Hematopoietic multipotent progenitor cell treated with erythropoietin and hydrocortisone succinate and interleukin-3 and kit ligand, for 4 days (in vitro differentiated cells): ENCODE measurements at places on chromosomes 2 and 18.

GRCh38 chr2:100812116-100812515 is 7.8 kb upstream of the NPAS2 start:
- DNase-seq = no peak

DNA sequence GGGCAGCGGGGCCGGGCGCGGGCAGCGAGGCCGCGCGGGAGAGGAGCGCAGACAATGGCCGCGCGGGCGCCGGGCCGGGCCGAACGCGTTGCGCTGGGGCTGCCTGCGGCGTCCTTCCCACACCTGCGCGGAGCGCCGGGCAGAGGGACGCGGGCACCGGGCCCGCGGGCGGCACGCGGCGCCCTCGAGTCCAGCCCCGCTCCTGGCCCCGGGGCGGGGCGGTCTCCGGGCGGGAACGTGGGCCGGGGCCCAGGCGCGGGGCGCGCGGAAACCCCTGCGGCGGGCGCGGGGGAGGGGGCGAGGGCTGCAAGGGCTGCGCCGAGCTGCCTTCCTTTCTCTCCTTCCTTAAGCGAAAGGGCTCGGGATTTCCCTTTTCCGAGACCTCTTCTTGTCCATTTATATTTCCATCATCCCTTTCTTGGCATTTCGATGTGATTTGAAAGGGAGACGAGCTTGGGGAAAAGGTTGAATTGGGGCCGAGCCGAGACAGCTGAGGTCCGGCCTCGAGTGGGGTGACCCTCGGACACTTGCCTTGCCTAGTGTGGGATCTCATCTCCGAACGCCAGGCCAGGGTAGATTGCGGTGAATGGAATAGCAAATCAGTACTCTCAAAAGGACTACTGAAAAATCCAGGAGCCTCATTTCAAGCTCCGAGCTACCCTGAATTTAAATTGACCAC is 676 bp downstream of the KLHL23 start:
- peak; percentile 60 for DNase-seq

DNA sequence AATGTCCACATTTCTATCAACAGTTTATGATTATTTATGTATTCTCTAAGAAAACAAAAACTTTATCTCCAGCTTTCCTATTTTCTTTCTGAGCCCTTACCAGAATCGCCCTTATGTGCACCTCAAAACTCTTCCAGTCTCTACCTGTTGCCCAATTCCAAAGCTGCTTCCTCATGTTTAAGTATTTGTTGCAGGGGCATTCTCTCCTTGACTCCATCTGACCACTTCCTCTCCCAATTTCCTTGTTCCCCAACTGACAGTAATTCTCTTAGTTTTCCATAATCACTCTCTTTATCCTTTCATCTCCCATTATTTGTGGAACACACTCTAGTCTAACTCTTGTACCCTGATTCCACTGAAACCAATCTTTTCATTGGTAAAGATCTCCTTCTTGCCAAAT is 105.4 kb upstream of the RBBP8 start:
- no peak for DNase-seq

- no peak for DNase-seq
Measured at GRCh38 chr2:239368906-239369552, 31.8 kb downstream of the HDAC4 start.

- no peak for DNase-seq
Measured at GRCh38 chr2:20196657-20197161, 28.2 kb downstream of the SDC1 start.

GRCh38 chr18:7980136-7980535 is 413.0 kb downstream of the PTPRM start:
- no peak for DNase-seq

DNA sequence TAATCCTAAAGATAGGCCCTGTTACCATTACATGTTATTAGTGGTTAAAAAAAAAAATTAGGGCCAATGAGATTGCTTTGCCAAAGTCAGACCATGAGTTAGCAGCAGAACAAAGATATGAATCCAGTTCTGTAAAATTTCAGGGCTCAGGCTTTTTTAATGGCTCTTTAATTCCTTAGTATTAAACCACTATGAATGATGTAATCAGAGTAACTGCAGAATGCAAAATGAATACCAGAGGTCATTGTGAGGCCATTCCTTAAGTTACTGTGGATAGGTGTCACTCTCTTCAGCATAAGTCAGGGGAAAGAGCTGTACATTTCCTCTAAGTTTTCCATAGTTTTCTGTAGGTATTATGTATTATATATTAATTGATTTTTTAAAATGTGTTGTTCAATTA is 42.2 kb upstream of the TBR1 start:
- no peak for DNase-seq

DNA sequence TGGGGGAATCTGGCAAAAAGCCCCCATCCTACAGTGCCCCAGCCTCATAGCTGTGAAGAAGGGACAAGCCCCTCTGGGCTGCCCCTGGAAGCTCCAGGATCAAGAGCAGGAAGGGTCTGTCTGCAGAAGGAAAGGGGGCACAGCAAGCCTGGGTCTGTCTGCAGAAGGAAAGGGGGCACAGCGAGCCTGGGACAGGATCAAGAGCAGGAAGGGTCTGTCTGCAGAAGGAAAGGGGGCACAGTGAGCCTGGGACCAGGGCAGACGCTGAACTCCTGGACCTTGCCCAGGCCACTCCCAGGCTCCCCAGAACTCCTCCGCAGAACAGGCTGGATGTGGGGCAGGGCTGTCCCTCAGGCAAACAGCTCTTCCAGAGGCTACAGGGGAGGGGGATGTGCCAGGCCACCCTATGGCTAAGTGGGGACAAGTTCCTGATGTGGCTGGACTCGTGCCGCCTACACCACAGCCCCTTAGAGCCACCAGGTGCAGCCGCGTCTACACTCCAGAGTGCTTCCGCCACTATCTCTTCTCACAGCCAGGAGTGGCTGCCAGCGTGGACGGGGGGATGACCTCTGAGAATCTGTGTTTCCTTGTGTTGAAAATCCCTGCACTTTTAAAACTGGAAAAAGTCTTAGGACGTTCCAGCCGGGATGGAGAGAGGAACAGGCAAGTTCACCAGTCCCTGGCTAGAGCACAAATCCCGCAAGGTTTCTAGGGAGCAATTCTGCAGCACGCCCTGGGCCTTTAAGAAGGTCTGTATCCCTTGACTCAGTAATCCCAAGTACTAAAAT is 20.8 kb downstream of the KIF1A start:
- DNase-seq = no peak

DNA sequence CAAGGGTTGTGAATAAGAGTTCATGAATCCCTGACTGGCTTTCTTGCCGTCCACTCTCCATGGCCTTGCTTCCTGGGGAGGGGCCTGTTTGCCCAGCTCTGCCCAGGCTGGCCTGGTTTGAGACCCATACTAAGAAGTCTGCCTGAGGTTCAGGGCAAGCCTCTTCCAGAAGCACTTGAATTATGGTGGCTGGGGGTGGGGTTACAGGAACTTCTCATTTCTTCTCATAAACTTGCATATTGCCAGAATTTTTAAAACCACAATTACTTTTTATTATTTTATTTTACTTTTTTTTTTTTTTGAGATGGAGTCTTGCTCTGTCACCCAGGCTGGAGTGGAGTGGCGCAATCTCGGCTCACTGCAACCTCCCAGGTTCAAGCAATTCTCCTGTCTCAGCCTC is 42.0 kb downstream of the GORASP2 start:
- DNase-seq = peak; percentile 46

DNA sequence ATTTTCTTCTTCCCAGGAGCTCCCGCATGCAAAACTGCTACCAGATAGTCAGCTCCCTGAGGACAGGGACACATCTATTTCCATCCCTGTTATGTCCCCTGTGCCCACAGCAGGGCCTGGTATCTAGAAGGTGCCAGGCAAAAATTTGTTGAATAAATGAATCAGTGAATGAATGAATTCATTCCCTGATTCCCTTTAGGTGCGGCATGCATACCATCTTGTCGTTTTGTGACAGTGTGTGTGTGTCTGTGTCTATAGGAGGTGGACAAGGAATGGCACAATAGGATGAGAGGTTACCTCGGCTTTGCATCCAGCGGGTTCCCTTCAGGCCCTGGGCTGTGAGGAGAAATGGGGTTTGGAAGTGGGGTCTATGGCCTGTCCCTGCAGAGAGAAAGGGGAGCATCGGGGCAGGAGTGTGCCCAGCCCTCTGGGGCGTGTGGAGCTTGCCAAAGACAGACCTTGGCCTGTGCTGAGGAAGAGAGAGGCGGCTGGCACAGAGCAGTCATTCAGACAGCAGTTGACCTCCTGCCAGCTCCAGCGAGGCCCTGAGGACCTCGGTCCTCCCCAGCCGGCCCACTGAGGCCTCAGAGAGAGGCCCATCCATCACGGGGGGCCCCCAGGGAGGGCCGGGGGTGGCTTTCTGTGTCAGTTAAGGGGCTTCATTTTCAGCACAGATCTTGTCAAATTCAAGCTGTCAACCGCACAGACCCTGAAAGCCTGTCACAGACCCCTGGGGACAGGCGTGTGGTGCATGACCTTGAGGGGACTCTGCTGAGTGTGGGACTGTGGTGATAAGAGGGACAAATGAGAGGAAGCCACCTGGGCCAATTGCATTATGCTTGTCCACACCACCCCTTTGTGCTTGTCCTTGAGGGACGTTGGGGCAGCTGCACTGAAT is 125.9 kb upstream of the CXCR4 start:
- no peak for DNase-seq

DNA sequence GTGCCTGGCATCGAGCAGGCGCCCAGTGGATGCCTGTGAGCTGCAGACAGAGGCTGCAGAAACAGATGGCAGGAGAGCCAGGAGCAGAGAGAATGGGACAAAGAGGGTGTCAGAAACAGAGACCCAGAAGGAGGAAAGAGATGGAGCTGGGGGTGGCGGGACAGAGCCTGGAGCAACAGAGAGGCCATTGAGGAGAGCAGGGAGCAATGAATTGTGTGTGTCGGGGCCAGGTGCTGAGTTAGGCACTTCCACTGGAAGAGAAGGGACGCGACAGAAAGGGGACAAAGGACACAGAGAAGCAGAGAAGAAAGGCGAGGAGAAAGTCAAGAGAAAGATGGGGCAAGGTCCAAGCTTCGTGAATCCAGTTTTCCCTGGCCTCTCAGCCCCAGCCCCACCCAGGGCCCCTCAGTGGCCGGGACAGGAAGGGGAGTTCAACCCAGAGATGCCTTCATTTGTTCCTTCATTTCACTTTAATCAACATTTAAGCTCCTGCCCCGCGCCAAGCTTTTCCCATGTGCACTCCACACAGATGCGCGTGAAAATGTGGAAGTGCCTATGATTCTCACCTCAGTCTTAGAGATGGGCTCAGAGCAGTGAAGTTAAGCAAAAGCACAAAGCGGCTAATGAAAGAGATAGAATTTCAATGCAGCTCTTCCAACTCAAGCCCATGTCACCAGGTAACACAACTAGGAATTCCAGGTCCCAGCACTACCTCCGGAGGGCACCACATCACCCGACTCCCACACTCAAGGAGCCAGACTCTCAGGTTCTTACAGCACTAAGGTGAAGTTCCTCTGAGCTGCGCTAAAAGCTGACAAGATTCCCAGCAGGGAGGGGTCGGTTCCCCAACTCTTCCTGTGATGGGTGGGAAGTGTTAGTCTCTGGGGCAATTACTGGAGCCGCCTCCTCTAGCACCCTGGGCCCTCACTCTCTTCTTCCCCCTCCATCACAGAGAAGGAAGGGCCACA is 55.1 kb downstream of the TNS1 start:
- DNase-seq = no peak

- no peak for DNase-seq
Measured at GRCh38 chr2:16223161-16223840, 283.0 kb downstream of the MYCN start.

- no peak for DNase-seq
Measured at GRCh38 chr2:211963969-211964368, 574.6 kb downstream of the ERBB4 start.

GRCh38 chr2:239913636-239914417 is 111.3 kb downstream of the NDUFA10 start:
- DNase-seq = no peak

GRCh38 chr2:58336416-58336815 is 95.3 kb upstream of the FANCL start:
- DNase-seq = no peak

- DNase-seq = no peak
Measured at GRCh38 chr2:37457401-37457901, 113.0 kb downstream of the QPCT start.

- DNase-seq = peak; percentile 54
Measured at GRCh38 chr18:68847219-68847837, 49.4 kb downstream of the CCDC102B start.

GRCh38 chr2:45626387-45627221 is 15.5 kb upstream of the SRBD1 start:
- DNase-seq = no peak

- no peak for DNase-seq
Measured at GRCh38 chr18:31211047-31211446, 48.4 kb upstream of the DSC1 start.

GRCh38 chr18:65206551-65207260 is 544.1 kb upstream of the CDH7 start:
- no peak for DNase-seq

DNA sequence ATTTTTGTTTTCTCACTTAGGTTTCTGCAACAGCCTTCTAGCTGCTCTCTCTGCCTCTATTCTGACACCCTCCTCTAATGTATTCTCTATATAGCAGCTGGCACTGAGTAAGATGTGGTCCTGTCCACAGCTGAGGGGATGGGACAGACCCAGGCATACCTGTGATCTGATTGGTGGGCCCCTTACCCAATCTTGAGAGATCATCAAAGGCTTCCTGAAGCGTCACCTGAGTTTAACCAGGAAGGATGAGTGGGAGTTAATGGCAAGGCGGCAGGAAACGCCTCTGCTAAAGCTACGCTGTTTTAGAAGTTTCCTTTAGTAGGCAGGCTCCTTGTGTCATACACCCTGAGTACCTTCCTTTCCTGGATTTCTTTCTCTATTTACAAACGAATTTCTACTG is 5.7 kb upstream of the TET3 start:
- DNase-seq = no peak

DNA sequence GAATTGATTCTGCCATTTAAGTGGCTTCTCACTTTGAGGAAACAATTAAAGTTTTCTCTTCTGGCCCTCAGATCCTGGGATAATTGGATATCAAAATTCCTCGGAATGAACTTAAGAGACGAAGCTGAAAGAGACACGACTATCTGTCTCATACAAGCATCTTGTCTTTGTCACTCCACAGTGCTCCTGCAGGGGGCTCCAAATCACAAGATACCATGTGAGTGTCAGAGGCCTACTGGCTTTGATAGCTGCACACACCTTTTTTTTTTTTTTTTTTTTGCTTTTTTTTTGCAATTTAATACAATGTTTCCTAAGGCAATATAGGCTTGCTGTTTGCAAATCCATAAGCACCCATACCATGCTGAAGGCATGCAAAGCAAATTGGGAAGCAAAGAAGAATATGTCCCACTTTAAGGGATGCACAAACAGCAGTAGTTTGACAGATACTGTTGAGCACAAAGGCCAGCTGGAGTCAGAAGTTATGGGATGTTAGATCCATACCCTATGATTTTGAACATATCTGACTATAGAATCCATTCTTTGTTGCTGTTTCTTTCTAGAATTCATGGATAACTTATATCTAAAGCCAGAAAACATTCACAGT is 109.0 kb upstream of the CBLN2 start:
- DNase-seq = peak; percentile 74

DNA sequence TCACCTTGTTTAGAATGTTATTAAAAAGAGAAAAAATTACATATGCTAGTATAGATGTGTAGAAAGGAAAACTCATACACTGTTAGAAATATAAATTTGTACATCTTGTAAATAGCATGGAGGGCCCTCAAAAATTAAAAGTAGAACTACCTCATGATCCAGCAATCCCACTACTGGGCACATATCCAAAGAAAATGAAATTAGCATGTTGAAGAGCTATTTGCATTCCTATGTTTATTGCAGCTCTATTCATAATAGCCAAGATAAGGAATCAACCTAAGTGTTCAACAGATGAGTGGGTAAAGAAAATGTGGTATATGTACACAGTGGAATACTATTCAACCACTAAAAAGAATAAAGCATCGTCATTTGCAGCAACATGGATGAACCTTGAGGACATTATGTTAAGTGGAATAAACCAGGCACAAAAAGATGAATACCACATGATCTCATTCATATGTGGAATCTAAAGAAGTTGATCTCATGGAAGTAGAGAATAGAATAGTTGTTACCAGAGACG is 251.5 kb upstream of the THUMPD2 start:
- DNase-seq = no peak
